ENCODE measurements at places on chromosomes 12 and 14.
A peak's percentile ranks its signal among the peaks of the same experiment; 100 is the strongest.

GRCh38 chr12:2287589-2287988 is 234.8 kb downstream of the CACNA1C start:
- DNase-seq = no peak

- DNase-seq = no peak
These were observed 320.0 kb downstream of the DPF3 start for GRCh38 chr14:72573725-72574417.

GRCh38 chr14:23704890-23705289 is 68.7 kb downstream of the DHRS2 start:
- DNase-seq = no peak

GRCh38 chr12:91628656-91629055 is 446.0 kb upstream of the DCN start:
- peak; percentile 16 for DNase-seq

- no peak for DNase-seq
These were observed 20.0 kb upstream of the STAC3 start for GRCh38 chr12:57270966-57271470.

- no peak for DNase-seq
These were observed 5.3 kb downstream of the RNF34 start for GRCh38 chr12:121405211-121405610.

DNA sequence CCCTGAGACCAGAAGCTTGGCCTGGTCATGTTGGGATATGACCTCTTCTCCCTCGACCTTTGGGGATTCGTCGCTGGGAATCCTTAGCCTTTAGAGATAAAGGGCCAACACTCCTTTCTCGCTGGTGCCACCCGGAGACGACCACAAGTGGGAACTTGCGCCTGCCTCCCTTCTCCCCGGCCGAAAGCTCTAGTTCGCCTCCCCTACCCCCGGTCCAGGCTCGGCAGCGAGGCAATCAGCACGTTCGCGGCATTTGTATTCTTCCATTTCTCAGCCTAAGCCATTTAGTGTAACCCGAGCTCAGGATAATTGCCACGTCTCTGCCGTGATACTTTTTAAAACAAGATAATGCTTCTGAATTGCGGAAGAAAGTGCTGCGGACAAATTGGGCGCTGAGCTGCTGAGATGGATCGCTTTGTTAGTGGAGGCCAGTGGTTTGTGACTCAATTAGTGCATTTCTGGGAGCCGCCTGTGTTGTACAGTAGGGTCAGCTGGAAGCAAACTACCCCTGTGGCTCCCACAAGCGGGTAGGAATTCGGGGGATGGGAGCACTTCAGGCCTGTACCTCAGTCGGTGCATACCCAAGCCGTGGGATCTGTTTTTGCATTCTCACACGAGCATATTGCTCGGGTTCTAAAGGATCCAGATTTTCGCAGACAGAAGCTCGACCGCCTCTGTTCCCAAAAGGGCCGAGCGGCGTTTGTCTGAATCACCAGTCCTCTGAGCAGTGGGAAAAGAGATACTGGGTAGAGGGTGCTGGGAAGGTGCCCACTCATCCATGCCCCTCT is 6.8 kb upstream of the SIX1 start:
- no peak for DNase-seq

DNA sequence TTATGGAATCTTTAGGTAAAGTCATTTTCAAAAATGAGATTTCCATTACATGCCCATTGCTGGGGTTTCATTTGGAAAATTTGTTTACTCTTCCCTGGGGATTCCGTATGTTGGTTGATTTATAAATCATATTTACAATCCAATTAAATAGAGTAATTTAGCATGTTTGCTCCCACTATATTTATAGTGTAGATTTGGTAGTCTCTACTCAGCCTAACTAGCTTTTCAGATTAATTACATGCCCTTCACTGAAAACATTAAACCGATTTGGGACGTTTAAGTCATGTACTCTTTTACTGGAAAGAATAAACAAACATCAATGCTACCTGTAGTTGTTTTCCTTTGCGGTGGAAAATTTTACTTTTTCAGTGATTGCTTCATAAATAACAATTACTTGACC is 10.4 kb downstream of the PAX9 start:
- DNase-seq = no peak

- peak; percentile 84 for DNase-seq
These were observed 88.7 kb downstream of the NTN4 start for GRCh38 chr12:95701722-95702418.

GRCh38 chr14:92135269-92135668 is 13.5 kb downstream of the CPSF2 start:
- DNase-seq = peak; percentile 4

GRCh38 chr12:254039-254438 is 8.6 kb downstream of the SLC6A13 start:
- DNase-seq = no peak

DNA sequence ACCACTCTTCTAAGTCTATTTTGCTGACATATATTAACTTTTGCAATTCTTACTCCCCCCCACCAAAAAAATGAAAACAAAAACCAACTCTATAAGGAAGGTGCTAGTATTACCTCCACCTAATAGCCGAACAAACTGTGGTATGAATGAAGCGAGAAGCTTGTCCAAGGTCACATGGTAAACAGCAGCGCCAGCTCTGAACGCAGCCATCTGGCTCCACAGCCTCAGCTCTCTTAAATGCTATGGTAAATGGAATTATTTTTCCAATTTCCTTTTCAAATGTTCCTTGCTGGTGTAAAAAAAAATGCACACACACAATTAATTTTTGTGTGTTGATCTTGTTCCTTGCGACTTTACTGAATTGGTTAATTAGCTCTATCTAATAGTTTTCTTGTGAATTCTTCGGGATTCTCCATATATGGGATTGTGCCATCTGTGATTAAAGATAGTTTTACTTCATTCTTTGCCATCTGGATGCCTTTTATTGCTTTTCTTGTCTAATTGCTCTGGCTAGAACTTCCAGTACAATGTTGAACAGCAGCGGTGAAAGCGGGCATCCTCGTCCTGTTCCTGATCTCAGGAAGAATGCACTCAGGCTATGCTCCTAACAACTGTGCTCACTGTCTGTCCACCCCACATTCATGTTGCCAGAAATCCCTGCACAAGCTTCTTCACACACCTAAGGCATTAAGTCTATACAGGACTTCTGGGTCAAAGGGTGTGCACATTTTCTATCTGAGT is 10.7 kb upstream of the C12orf76 start:
- DNase-seq = no peak

DNA sequence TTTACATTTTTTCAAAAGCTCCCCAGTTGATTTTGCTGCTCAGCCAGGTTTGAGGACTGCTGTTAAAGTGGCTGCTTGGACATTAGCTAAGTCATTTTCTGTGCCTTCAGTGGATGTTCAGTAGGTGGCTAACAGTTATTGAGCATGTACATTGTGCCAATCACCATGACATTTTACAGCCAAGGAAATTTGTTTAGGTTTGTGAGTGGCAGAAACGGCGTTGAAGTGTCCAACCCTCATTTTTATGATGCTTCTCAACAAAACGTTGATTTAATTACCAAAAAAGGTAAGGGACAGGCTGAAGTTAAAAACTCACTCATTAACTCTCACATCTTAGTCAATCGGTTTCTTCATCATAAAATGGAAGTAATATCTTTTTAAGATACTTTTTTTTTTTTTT is 37.0 kb upstream of the LRIG3 start:
- no peak for DNase-seq

DNA sequence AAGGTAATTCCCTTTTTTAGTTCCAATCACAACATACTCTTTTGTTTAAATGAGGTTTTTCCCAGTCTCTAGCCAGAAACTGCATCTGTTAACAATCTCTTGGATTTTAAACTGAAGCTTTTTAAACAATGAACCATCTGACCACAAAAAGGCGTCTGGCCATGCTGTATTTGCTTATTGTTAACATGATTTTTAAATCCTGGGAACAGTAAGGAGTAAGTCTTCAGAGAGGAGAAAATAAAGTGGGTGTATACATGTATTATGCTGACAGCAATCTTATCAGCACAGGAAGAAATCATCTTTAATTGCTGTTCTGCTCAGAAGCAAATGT is 106.2 kb downstream of the DAAM1 start:
- DNase-seq = no peak

- peak; percentile 76 for DNase-seq
These were observed 289.1 kb downstream of the CACNA1C start for GRCh38 chr12:2341871-2342270.

DNA sequence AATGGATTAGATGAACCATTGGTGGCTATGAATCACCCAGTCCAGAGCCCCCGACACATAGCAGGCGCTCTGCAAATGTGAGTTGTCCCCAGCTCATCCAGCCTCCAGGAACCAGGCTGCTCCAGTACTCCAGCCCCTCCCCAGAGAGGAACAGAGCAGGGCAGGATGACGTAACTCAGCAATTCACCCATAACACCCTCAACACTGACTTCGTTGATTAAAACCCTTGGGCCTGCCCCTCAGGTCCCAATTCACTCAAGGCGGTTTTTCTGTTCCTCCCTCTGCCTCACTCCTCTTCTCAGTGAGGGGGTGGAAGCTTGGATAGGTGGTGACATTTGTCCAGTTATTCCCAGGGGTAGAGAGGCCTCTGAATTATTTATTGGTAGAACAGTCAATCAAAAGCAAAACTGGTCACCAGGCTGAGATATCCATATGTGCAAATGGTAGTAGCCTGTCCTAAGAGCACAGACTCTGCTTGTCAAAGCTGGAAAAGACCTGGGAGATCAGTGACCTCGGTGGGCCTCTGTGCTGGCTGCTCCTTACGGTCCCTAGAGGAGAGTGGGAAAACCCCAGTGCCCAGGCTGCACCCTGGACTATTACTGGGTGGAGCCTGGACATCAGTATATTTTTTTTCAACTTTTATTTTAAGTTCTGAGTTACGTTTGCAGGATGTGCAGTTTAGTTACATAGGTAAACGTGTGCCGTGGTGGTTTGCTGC is 97.0 kb downstream of the CMKLR1 start:
- DNase-seq = no peak

DNA sequence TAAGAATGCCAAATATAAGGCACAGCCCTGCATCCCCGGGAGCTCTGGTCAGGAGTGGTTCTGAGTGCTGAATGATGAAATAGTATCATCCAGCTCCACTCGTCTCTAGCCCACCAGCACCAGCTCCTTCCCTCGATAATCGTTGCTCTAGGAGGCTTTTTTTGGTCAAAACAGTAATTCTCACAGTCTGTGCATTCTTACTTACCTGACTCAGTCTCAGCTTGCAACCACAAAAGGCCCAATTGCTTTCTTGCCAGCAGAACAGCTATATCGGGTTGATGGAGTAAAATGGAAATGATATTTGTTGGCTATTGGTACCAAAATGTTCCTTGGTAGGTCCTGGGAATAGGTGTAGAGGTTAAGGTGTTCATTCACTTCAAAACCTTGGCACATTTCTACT is 94.8 kb downstream of the BMP4 start:
- no peak for DNase-seq

DNA sequence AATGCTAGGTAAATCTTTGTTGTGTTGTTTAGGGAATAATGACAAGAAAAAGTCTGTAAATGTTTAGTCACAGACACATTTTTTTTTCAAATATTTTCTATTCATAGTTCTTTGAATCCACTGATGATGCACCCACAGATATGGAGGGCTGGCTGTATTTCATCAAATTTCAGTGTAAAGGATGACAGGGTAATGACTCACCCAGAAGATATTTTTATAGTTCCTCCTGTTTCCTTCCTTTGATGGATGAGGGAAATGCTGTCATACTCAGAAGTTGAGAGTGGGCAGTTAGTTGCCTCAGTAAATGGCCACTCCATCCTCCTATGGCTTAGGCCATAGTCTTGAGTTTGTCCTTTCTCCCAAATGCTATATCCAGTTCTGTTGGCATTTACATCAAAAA is 76.9 kb upstream of the REP15 start:
- peak; percentile 87 for DNase-seq

DNA sequence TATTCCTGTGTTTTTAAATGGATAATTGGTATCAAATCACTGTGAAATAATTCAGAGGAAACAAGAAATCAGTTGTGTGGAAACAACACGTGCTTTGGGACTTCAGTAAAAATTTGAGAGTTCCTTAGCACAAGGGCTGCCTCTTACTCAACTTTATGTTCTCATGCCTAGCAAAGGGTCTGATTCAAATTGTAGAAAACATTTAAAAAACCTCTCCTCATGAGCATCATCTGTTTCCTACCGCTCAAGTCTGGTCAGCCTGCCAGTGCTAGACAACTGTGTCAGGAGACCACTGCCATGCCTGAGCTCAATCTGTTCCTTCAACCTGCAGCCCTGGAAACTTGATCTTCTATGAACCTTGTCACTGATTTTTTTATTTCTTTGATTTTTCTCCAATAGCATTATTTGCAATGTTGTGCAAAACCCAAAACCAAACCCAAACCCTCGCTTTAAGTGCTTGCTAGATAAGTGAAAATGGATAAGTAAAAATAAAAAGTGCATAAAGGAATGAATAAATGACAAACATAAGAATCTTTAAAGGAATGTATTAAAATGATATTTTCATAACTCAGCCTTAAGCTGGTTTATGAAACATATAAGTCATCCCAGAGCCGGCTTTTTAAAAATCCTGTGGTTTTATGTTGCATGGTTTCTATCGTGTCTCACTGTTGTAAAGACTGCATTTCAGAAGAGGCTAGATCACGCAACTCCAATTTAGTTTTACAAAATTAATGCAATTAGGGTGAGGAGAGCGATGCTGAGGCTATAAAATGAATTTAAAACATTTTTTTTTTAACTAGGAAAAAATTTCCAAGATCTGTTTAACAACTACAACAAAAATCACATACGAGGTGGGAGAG is 361.2 kb upstream of the PDE3A start:
- no peak for DNase-seq

DNA sequence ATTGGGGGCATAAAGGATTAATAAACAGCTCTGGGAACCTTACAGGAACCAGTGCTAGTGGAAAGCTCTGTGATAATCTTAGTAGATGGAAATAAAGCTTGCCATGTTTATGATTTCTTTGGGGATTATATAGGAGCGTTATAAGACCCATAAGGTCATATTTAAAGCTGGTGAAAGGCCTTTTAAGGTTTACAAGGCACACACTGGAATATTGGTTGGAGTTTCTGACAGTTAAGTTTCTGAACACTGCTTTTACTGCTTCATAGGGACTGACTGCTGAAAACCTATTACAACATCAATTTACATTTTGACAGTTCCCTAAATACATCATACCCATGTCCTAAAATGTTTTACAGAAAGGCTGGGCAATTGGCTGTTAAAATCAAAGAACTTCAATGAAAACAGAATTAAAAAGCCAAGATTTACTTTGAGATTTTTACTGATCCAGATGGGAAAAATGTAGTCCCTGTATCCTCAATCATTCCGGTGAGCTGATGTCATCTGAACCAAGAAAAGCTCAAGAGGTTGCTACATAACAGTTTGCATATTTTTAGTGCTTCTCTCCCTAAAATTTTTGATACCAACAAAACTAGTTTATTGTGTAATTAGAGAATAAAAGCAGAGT is 153.7 kb upstream of the IGF1 start:
- no peak for DNase-seq

DNA sequence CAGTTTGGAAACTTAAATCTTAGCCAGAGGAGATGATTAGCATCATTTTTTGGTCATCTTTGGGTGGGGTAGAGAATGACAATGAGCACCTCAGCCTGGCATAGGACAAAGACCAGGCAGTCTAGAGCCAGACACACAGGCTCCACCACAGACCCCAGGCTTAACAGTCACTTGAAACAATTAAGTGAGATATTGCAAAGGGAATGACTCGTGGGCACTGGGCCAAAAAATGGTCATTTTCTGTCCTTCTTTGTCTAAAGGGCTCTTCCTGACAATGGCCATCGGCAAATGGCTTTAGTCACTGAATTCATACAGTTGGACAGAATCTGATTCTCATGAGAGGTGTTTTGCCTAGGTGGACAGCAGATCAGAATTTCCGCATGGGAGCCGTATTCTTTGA is 78.0 kb upstream of the DICER1 start:
- no peak for DNase-seq

GRCh38 chr12:30025317-30025716 is 241.6 kb upstream of the TMTC1 start:
- DNase-seq = no peak
